ENCODE measurements at places on chromosomes 16 and 17. TPM values are rescaled to one million over a fixed set of nuclear protein-coding genes. Genes with fewer than 3 reads are reported as not detected.

CDRT4 gene
- 11.6 TPM for total RNA-seq

SOCS1 gene
- total RNA-seq, result 20.9 TPM

PDE6G gene
- not detected for total RNA-seq

CNGB1 gene
- total RNA-seq, result not detected

ZPBP2 gene
- not detected for total RNA-seq

KRT24 gene
- total RNA-seq, result not detected

NOG gene
- 42.8 TPM for total RNA-seq

CSH2 gene
- total RNA-seq, result not detected

C1QTNF1 gene
- 67.1 TPM for total RNA-seq

TBC1D3C gene
- total RNA-seq, result not detected

KRTAP3-2 gene
- total RNA-seq, result not detected

ALDH3A1 gene
- total RNA-seq, result 0.21 TPM

CACNG1 gene
- not detected for total RNA-seq

TSPOAP1 gene
- total RNA-seq, result 12.1 TPM

GLIS2 gene
- total RNA-seq, result 10.6 TPM

ZNF785 gene
- 17.1 TPM for total RNA-seq

CCL2 gene
- 39.8 TPM for total RNA-seq

NXPH3 gene
- 5.4 TPM for total RNA-seq

CACNG5 gene
- not detected for total RNA-seq

SHPK gene
- 20.7 TPM for total RNA-seq

GRIN2C gene
- 3.6 TPM for total RNA-seq

C16orf96 gene
- 0.20 TPM for total RNA-seq

OR1D2 gene
- not detected for total RNA-seq

ZNRF1 gene
- total RNA-seq, result 16.2 TPM

UMOD gene
- total RNA-seq, result not detected
